Omental fat pad (tissue), 4 donors: ENCODE measurements at places on chromosomes 2 and 18. TPM values are rescaled to one million over a fixed set of nuclear protein-coding genes. Genes with fewer than 3 reads are reported as not detected.

DNA sequence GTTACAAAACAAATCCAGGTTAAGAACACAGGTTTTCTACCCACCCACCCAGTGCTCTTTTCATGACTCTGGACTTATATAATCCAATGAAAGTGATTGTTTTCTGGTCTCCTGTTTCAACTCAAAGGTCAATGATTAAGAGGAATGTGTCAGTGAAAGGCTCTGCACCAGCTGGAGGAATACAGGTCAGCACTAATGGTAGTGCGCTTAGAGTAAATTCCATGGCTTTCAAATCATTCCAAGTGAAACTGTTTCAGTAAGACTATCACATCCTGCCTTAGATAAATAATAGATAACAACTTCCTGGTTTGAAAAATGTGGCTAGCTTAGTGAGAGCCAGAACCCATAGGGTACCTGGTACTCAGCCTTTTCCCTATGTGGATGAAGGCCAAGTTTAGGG lies 47.8 kb downstream of the SLC9A4 start:
- DNase-seq = no peak

- DNase-seq = no peak
Measured at GRCh38 chr18:40877096-40877495, 1077.9 kb upstream of the PIK3C3 start.

- no peak for DNase-seq
Measured at GRCh38 chr18:48030616-48031480, 100.4 kb upstream of the SMAD2 start.

DNA sequence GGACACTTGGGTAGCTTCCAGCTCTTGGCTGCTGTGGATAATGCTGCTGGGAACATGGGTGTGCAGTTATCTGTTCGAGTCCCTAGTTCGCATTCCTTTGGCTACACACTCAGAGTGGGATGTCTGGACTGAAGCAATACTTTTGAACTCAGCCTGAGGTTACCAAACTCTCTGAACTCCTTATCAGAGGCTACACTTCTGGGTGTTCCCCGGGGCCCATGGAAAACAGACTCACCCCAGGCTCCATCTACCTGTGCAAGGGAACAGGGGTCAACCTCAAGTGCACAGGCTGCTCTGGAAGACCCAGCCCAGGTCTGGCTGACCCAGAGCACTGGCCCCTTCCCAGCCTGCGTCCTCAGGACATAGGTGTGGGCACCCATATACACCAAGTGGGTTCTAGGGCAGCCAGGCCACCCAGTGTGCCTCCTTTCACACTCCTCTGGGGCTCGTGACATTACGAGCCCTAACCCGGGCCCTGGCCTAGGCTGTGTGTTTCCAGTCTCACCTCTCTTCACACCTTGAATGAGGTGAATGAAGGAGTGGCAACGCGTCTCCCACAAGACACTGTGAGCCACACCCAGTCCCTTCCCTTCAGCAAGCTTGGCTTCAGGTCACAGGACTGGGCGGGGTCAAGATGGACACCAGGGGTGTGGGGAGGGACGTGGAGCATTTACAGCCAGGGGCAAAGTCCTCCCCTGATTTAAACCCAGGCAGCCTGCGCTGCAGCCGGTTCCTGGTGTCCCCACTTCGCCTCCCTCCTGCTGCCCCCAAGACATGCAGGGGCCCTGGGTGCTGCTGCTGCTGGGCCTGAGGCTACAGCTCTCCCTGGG lies at the start of gene ALPI:
ALPI (plus strand) TSS at position 728 of the 830 bp plus-strand sequence; CDS start at position 775, 47 bp downstream.
- DNase-seq = no peak

DNA sequence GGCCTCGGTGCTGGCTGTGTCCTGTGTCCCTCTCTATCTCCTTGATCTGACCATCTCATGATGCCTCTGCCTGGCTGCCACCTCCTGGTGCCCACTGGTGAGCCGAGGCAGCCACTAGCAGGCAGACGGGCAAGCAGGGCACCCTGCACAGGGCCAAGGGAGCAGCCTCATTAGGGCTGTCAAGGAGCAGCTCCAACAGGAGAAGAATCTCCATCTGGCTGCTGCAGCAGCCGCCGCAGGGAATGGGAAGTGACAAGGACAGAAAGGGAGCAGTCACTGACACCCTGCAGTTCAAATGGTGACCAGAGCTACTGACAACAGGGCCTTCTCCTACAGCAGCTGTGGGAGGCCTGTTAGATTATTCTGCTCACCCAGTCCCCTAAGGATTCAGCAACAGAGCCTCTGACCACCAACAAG lies 32.6 kb downstream of the ALPK2 start:
- no peak for DNase-seq

- no peak for DNase-seq
Measured at GRCh38 chr2:160472839-160473251, 20.8 kb downstream of the RBMS1 start.

GRCh38 chr18:58118536-58118935 lies 74.5 kb downstream of the NEDD4L start:
- DNase-seq = no peak

GRCh38 chr2:100524331-100524730 lies 38.5 kb upstream of the PDCL3 start:
- DNase-seq = no peak

GRCh38 chr18:24763765-24764513 lies 303.5 kb downstream of the HRH4 start:
- no peak for DNase-seq

DNA sequence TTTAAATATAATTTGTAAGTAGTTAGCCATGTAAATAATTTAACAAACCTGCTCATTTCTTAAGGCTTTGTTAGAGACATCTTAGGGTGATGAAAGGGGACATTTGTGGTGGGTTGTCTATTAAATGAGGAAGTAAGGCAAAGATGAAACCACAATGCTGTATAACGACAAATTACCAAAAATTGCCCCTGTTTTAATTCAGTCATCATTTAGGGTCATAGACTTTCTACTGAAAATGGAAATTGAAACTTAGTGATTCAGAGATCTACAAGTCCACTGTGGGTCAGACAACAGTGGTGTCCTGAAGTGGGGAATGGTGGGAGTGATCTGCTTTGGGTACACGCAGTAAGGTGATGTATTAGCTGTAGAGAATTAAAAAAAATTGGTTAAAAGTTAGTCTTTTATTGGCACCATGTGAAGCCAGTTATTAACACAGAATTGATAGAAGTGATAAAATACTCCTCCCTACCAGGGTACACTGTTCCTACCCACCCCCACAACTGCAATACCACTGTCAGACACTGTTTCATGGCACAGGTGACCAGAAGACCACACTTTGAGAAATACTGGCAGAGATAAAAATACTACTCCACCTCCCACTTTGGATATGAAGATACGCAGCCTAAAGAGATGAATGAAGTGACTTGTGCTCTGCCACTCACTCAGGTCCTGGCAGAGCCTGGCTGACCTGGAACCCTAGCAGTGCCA lies 13.4 kb downstream of the CERS6 start:
- DNase-seq = no peak

GRCh38 chr2:233901367-233901766 lies 15.8 kb upstream of the TRPM8 start:
- no peak for DNase-seq

CDC42EP3 gene
- total RNA-seq = 12.1 TPM

CCDC68 gene
- 8.0 TPM for total RNA-seq

ALKAL2 gene
- total RNA-seq = 16.0 TPM

CFAP53 gene
- total RNA-seq = 0.37 TPM

KCNG3 gene
- total RNA-seq = not detected

SLC9A4 gene
- total RNA-seq = not detected
